ENCODE measurements at places on chromosomes 3 and 15.

GRCh38 chr15:70048578-70049514 lies 48.9 kb downstream of the TLE3 start:
- DNase-seq, result no peak

DNA sequence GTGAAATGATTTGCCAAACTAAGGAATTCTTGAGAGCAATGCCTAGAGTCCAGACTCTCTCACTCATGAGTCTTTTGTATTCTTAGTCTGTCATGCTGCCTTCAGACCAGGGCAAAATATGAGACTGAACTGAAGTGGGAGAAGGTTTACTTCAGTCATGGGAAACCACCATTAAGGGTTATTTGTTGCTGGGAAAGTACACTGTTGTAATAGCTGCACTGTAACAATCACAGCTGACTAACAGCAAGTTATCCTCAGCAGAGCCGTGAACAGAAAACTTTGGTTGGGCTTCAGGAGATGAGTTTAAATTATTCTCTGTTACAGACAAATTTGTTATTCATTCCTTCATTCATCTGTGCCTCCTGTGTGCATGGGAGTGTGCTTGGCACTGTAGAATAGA lies 258.5 kb downstream of the ROBO2 start:
- no peak for DNase-seq

DNA sequence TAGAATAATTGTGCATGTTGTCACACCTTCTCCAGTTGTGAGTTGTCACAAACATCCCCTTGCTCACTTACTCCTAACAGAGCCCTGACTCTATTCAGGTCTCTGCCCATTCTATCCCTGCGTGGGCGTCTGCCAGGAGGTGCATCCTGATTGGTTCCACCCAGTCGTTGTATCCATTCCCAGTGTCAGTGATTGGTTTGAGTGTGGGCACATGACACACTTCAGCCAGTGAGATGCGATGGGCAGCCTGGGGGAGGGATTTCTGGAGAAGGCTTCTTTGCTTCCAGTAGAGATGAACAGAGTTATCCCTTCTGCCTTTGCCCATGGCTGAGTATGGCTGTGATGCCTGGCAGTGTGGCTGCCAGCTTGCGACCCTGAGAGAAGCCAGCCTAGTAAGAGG lies 18.7 kb downstream of the PXYLP1 start:
- no peak for DNase-seq

GRCh38 chr3:158337110-158337509 lies 227.2 kb downstream of the RSRC1 start:
- DNase-seq, result no peak

DNA sequence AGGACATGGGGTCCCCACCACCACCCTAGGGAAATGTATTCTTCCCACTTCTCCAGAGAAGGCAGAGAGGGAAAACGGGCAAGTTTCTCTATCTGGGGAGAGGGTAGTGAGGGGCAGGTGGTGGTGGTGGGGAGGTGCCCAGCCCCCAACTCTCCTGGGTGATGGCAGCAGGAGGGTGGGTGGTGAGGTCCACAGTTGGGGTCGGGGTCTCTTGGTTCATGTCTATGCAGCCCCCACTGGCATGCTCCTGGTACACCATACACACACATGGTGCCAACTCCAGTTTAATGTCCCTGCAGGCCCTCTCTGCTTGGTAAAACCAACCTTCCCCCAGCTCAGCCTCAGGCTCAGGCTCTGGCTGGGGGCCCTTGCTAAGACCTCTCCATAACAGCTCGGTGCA lies 254.5 kb upstream of the LYSMD4 start:
- no peak for DNase-seq

DNA sequence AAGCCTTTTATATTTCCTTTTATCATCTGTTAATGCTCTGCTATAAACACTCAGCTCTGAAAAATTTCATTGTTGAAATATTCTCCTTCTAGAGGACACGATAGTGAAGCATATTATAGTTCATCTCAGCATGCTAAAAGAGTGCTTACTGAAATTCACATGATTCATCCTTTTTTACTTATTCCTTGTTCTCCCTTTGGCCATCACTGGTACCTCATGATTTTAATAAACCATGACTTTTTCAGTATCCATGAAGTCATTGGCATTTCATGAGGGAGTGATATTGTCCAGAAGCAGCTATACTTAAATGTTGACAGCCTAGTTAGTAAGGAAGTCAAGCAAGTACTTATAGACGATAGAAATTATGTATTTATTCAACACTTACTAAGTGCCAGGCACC lies 112.7 kb downstream of the PROS1 start:
- DNase-seq, result no peak

- DNase-seq, result no peak
Observed at GRCh38 chr15:31402511-31403056, 75.9 kb downstream of the KLF13 start.

DNA sequence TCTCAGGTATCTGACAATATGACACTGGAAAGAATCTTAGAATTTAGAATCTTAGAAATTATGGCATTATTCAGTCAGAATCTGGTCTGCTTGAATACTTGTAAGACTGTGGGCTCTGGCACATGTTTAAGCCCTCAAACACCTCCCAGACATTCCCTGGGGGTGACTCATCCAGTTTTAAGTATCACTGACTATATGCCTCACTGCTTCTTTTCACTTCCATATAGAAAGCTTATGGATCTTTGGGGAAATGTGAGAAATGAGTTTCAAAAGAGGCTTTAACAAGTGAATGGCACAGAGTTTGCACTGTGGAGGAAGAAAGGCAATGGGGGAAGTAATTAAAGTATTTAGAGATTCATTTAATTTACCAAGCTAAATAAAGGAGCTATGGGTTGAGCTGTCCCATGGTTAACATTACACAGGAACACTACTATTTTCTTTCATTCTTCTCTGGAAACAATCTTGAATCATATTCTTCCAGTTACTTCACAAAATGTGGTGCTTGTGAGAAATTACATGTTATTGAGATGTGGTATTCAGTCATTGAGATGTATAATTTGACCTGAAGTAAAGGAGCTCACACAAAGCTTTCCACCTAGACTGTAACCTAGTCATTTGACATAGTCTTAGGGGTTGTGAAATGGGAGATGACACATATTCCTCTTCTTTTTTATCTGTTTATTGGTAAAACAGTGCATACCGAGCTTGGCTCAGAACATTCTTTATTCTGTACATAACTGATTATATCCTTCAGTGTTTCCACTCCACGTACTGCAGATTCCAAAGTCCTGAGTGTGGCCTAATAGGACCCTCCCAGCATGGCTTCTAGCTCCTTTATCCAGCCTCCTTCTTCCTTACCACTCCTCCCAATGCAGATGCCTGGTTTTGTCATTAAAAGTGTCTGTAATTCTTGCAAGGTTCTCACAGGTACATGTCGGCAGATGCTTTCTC lies 544.6 kb upstream of the NECTIN3 start:
- no peak for DNase-seq

DNA sequence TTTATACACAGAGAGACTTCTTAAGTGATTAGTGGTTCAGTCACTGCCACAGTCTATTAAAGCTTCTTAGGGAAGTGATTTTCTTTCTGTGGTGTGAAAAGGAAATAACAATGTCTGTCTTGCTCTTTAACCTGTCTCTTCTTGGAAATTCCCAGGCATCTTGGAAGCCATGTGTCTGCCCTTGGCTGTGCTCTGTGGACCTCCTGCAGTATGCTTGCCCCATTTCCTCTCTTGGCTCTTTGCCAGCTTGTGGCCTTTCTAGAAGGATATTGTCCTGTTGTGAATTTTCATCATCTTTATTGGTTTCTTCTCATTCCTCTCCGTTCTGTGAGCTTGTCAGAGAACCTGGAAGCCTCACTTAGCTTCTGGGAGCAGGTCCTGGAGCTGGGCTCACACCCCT lies 338.4 kb upstream of the C2CD4B start:
- peak; percentile 2 for DNase-seq

GRCh38 chr3:112751564-112752512 lies 94.8 kb downstream of the CD200R1L start:
- DNase-seq, result no peak

GRCh38 chr3:30696896-30697295 lies 90.5 kb downstream of the TGFBR2 start:
- DNase-seq, result peak; percentile 22

- no peak for DNase-seq
Observed at GRCh38 chr3:170517242-170517945, 68.5 kb downstream of the SLC7A14 start.

DNA sequence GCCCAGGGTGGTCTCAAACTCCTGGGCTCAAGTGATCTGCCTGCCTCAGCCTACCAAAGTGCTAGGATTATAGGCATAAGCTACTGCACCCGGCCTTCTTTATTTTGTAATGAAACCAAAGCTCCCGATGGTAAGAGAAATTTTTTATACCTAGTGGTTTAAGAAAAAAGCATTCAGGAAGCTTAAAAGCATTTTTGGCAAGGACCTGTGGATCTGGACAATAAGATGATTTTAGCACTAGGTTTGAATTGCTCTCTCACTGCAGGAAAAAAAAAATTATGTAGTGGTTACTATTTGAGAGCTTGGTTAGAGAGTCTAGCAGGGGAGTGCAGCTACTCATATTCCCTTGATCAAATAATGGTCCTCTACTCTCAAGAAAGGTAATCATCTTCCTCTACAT lies 64.9 kb upstream of the PIK3R4 start:
- DNase-seq, result no peak

- no peak for DNase-seq
Observed at GRCh38 chr3:76131396-76132153, 346.2 kb upstream of the ZNF717 start.

GRCh38 chr3:3074551-3075257 lies 35.5 kb downstream of the IL5RA start:
- DNase-seq, result no peak

- DNase-seq, result no peak
Observed at GRCh38 chr15:73108676-73109075, 56.4 kb downstream of the NEO1 start.

GRCh38 chr3:143859465-143860203 lies 11.4 kb upstream of the SLC9A9 start:
- DNase-seq, result no peak

DNA sequence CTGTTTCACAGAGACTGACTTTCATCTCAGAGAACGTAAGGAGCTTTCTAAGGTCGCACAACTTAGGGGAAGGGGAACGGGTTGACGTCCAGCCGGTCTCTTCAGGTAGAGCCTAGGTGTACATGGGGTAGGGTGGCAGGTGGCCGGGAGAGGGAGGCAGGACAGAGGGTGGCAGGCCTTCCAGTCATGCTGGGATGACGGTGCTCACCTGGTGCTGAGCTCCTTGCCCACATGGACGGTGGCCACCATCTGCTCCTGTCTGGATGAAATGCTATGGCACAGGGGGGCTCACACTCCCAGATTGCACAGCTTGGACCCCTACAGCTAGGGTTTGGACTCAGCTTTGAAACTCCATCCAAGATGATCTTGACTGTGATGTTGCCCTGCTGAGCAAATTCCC lies 144.5 kb downstream of the ATP10A start:
- DNase-seq, result no peak

GRCh38 chr3:149472030-149472797 lies 2.3 kb upstream of the TM4SF4 start:
- DNase-seq, result no peak

- peak; percentile 49 for DNase-seq
Observed at GRCh38 chr15:28125673-28126651, 26.8 kb upstream of the OCA2 start.

DNA sequence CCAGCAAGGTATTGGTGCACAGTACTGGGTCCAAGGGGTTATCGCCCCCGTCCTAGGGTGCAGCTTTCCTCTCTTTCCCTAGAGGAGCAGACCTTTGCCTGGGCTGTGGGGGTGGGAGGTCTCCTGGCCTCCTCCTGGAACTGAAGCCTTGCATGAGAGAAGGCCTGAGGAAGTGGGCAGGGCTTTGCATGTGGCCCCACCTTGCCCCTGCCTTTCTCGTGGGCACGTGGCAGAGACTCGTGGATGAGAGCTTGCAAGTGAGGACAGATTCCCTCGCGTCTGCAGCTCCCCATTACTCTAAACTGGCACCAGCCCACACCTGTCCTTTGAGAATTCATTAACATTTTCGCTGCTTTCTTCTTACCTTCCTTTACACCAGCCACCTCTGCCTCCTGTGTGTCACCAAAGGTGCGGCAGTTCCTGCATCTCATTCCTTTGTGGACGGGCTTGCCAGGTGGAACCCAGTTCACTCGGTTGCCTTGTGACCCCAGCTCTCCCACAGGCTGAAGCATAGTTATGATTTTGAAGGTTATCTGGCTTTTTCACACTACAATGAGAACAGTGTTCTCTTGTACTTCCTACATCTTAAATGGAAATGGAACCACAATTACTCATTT lies 40.9 kb upstream of the NR2C2 start:
- DNase-seq, result no peak

DNA sequence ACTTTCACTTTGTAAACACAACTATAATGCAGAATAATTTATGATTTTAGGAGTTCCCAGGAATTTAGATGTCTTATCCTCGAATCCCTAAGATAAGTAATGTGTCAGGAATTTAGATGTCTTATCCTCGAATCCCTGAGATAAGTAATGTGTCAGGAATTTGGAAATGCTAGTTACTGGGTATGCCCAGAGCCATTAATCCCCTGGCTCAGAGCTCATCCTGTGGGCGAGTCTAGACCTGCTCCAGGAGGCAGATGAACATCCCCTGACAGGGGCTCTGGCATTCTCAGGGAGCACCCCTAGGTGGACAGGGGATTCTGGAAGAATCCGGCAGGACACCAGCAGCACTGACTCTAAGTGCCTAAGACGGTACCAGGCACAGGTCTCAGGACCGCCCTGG lies 163.3 kb downstream of the ARRDC4 start:
- no peak for DNase-seq

DNA sequence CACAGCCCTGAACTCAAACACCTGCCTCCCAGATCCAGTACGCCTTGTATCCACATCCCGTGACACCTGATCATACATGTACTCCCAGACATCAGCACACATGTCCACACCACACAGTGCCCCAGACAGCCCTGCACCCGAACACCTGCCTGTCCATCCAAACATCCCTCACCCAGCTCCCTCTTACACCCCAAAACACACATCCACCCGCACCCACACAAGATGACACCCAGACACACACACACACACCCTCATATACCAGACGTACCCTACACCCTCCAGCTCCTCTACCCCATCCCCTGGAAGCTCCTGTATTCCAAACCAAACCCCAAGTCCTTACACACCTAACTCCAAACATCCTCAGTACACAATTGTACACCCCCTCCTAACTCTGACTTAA lies 735 bp downstream of the CAMK1 start:
- no peak for DNase-seq

GRCh38 chr3:43224405-43225073 lies 61.8 kb upstream of the SNRK start:
- DNase-seq, result no peak

GRCh38 chr3:81579744-81580143 lies 181.7 kb downstream of the GBE1 start:
- no peak for DNase-seq

DNA sequence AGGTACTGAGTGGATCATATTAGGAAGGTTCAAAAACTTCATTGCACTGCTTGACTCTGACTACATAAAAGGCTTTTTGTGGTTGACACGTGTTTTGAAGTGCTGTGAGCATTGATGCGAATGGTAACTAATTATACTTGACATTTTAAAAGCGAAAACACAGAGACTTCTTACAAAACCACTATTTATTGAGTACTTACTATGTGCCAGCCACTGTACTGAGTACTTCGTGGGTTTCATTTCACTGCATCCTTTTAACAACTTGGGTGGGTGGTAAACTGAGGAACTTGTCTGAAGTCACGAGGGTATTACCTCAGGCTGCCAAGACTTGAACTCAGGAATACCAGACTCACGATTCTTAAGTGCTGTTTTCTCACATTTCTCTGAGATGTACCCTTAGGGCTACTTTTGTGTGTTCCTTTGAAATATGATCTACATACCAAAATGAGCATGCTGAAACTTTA lies 45.3 kb upstream of the PPP4R2 start:
- DNase-seq, result no peak

GRCh38 chr15:49558929-49559328 lies 61.7 kb downstream of the FAM227B start:
- no peak for DNase-seq

- DNase-seq, result no peak
Observed at GRCh38 chr3:141858312-141858711, 18.1 kb upstream of the ATP1B3 start.

Measured in erythroblast (primary cell).